ENCODE measurements at places on chromosomes 2 and 18.

DNA sequence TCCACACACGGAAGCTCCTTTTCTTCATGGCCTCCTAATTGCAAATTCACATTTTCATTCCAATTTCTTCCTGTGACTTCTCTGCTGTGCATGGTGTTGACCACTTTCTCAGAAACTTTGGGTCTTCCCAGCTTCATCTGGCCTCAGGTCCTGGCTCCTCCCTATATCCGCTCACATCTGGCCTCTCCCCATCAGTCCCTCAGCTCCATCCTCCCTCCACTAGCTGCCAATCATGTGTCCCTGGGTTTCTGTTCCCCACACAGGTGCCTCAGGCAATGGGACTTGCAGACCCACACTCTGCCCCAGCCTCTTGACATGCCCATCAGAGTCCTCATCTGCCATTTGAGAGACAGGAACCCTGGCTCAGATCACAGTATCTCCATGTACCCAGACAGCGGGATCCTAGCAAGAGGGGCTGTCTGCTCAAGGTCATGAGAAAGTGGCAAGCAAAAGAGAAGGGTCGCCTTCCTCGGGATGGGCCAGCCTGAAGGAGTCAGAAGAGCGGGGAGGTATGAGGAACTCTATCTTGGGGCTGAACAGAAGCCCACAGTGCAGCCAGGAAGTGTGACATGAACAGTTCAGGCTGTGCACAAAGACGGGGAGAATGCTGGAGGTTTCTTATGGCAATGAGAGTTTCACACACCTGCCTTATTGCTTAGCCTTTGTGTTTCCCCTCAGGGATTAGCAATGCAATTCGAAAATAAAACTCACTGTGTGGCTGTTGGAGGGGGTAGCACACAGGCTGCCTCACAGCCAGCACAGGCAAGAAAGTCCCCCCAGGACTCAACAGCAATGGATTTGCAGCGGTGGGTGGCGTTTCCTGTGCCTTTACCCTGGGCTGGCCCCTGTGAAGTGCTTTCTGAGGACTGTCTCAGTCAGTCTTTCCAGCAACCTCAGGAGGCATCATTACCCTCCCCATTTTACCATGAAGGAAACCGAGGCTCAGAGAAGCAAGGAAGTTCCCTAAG, 69.5 kb downstream of the COPS8 start:
- DNase-seq, result no peak

- no peak for DNase-seq
Measured at GRCh38 chr2:45168711-45169338, 159.6 kb upstream of the SIX2 start.

- DNase-seq, result no peak
Measured at GRCh38 chr2:26974352-26974751, 3.9 kb downstream of the MAPRE3 start.

GRCh38 chr18:75625966-75626365, 198.5 kb upstream of the SMIM21 start:
- no peak for DNase-seq

GRCh38 chr18:12060182-12060870, 33.3 kb upstream of the ANKRD62 start:
- DNase-seq, result no peak

GRCh38 chr2:9168821-9169221, 37.8 kb upstream of the ASAP2 start:
- DNase-seq, result no peak

GRCh38 chr18:35426786-35427185, 49.6 kb upstream of the ZNF396 start:
- no peak for DNase-seq

DNA sequence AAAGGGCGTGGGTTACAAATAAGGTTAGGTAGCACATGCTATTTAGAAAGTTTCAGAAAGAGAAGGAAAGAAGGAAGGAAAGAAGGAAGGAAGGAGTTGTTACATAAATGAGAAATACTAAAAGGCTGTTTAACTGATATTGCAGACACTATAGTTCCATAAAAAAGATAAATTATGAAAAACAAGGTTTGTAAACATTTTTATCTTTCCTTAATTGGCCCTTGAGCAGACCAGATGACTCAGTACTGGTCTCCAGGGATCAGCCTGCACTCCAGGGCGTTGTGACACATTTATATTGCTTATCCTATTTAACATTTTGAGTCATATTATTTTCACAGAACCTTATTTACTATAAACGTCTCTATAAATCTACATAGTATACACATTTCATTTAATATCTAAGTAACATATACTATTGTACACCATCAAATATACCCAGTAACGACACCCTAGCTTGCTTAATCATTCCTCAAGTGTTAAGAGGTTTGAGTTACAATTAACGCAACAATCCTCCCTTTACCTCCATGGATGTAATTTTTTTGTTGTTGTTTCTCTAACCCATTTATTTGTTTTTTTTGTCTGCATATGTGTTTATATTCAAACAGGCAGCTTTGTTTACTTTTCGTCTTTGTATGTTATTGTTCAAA, 2.8 kb upstream of the RAB31 start:
- no peak for DNase-seq

DNA sequence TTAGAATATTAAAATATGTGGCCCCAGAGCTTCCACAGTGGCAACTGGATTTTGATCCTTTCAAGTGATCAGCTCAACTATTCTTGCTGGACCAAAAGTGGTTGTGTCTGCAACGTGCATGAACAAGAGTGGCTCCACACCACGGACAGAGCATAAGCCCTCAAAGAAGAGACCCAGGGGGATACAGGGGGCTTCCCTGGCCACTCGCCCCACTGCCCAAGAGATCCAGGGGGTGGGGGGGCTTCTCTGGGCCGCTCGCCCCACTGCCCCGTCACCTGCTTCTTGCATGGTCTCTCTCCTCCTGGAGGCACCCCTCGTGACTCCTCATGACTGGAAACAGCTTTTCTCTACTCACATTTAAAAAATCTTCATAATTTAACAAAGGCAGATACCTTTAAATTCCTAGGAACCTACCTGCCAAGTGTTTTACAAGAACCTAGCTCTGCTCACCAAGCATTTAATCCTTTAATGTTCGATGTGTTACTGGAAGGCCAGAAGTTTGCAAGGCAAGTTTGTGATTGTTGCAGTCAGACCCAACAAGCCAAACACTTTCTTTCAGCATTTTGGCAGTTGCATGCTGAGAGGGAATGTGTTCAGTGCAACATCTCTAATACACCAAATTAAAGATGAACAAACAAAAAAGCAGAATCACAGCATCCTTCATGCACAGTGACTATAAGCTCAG, 174.3 kb downstream of the BCL2 start:
- no peak for DNase-seq

- no peak for DNase-seq
Measured at GRCh38 chr2:204732019-204732418, 186.7 kb downstream of the PARD3B start.

- DNase-seq, result no peak
Measured at GRCh38 chr2:219506802-219507526, 7.3 kb upstream of the ASIC4 start.

DNA sequence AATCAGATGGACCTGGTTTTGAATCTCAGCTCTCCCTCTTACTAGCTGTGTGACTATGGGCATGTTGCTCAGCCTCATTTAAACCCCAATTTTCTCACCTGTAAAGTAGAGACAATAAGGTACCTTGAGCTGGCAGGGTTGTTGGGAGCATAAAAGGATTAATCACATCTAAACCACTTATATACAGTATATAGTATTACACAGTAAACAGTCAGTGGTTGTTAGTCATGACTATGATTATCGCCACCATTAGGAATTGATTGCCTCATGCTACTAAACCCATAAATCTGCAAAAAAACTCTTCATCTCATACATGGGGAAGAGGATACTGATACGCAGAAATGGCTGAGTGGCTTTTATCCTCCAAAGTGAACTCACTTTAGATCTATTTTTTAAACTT, 65.8 kb downstream of the INO80D start:
- no peak for DNase-seq

All from CD4-positive, alpha-beta T cell treated with Interleukin-1 beta for 1 hour (primary cell).